ENCODE measurements at places on chromosomes 4 and X.

- DNase-seq: no peak
Observed at GRCh38 chr4:177494791-177495190, 52.6 kb upstream of the AGA start.

GRCh38 chr4:53582194-53582593, 9.1 kb downstream of the LNX1 start:
- DNase-seq: no peak

DNA sequence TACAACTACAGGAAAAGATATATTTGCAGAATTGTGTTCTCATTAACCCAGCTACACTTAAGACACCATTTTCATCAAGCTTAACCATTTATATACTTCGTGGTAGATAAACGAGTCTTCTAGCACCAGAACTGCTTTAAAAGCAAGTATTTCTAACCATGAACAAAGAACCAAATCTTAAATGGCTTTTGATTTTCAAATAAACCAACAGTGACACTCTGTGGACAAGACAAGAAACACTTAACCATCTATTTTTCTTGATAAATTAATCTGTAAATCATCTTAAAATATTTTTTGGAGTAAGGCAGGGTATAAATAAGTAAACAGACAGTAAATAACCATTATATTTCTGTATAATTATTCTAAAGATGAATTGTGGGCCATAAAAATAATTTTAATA, 10.2 kb downstream of the BEND2 start:
- DNase-seq: no peak

DNA sequence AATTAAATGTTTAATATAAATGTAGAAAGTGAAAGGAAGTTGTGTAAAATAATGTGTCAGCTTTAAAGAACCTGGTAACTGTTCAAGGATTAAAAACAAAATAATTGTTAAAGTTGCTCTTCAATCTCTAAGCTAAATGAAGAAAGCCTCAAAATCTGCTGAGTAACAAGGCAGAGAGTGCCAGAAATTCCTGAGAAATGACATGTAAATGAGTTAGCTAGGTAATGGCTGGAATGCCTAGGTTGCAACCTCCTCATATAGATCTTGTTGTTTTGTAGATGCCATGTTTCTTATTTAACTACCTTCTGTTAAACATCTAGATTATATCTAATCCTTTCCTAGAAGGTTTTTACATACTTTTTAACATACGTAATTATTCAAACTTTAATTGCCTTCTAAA, 763.6 kb upstream of the AGA start:
- peak; percentile 60 for DNase-seq

DNA sequence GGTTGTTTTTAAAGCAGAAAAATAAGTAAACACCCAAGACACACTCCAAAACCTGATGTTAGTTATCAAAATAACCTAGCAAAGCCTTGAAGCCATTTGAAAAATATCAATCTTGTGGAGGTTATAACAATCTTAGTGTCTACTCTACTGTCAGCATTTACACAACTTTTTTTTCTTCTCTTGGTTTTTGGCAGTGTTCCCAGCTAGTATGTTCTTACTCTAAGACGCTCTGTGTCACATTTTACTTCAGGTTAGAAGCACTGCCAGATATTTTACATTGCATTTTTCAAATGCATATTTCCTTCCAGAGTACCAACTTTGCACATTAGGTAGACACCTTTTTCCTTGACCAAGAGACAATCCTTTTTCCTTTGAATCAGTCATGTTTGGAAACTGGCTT, 114.0 kb upstream of the INPP4B start:
- DNase-seq: no peak

GRCh38 chr4:27148211-27148895, 287.7 kb downstream of the STIM2 start:
- no peak for DNase-seq

DNA sequence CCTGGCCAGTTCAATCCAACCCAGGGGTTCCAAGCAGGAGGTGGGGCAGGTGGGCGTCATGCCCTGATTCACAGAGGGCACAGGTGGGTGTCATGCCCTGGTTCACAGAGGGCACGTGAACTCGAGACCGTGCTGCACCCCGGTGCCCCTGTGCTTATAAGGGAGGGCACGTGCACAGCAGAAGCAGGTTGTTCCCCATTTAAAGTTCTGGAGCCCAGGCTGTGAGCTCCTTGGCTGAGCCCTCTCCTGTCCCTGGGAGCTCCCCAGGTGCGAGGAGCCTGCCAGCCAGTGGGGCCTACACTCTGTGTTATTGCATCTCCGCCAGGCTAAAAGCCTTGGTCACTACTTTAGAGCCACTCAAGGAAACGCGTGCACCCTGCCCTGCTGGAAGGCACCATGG, 3.2 kb upstream of the CPZ start:
- no peak for DNase-seq

DNA sequence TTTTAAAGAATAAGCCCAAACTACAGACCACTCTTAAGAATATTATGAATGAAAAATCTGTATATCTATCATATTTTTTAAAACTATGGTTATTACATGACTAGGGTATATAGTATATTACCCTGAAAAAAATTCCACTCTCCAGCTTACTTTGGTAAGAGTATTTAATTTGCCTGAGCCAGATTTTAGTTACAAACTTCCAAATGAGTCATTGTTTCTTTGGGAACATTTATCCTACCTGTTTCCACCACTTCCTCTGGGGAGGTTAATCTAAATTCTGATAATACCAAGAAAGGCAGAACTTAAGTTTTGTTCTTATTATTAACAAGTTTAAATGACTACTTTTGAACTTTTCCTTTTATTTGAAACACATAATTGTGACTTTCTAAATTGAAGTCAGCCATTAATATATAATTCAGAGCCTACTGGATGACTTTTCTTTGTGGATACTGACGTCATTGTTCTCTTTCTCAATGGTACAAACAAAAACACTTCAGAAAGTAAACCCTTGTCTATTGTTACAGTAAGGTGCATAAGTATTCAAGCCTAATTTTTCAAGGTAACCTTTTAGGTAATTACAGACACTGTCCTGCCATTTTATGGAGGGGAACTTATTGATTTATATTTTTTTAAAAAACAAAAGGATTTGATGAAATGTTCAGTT, 135.6 kb upstream of the TLL1 start:
- no peak for DNase-seq

DNA sequence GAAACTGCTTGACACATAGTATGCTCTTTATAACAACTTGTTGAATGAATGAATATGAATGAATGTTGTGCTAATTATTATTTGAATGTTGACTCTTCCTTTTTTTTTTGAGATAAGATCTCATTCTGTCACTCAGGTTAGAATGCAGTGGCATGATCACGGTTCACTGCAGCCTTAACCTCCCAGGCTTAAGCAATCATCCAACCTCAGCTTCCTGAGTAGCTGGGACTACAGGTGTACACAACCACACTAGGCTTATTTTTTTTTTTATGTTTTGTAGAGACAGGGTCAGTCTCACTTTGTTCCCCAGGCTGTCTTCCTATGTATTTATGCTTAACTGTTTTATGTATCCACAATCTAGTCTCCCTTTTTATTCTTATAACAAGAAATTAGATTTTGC, 114.7 kb upstream of the WDFY3 start:
- DNase-seq: peak; percentile 3

- peak; percentile 72 for DNase-seq
Observed at GRCh38 chr4:52982255-52982945, 120.3 kb downstream of the RASL11B start.

DNA sequence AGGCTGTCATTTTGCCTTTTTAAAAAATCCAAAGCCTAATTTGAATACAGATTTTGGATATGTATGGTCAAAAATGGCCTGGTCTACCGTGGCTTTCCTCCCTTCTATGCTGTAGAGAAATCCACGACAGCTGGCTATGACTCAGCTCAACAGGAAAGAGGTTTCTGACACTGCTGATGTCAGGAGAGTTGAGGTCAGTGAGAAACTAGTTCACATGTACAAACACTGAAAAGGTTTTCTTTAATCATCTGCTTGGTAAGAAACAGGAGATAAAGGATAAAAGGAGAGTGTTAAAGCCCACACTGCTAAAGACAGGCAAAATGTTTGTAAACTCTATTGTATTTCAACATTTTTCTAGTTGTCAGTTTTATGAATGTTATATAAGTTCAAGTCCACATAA, 113.9 kb downstream of the NYX start:
- DNase-seq: peak; percentile 53

- no peak for DNase-seq
Observed at GRCh38 chr4:133178956-133179355, 29.9 kb downstream of the PCDH10 start.

GRCh38 chr4:151522866-151523519, 114.0 kb downstream of the FHIP1A start:
- no peak for DNase-seq

- DNase-seq: no peak
Observed at GRCh38 chrX:42384956-42385355, 393.0 kb downstream of the PPP1R2C start.

DNA sequence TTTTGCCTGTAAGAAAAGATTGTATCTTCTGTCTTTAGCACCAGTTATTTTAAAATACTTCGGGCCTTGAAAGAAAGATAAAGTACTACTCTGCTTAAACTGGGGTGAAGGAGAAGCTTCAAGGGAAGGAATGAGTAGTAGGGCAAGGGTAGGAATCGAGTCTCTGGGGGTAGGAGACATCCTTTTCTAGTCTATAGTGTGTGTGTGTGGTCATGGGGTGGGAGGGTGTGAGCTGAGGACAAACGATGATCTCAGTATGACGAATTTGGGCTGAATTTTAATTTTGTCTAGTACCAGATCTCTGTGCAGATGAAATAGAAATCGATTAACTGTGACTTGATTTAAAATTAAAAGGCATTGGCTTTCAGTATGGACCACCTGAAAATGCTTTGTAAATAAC, 3.3 kb upstream of the MYOZ2 start:
- DNase-seq: no peak

- DNase-seq: peak; percentile 52
Observed at GRCh38 chr4:105715692-105716278, 7.2 kb downstream of the GSTCD start.

DNA sequence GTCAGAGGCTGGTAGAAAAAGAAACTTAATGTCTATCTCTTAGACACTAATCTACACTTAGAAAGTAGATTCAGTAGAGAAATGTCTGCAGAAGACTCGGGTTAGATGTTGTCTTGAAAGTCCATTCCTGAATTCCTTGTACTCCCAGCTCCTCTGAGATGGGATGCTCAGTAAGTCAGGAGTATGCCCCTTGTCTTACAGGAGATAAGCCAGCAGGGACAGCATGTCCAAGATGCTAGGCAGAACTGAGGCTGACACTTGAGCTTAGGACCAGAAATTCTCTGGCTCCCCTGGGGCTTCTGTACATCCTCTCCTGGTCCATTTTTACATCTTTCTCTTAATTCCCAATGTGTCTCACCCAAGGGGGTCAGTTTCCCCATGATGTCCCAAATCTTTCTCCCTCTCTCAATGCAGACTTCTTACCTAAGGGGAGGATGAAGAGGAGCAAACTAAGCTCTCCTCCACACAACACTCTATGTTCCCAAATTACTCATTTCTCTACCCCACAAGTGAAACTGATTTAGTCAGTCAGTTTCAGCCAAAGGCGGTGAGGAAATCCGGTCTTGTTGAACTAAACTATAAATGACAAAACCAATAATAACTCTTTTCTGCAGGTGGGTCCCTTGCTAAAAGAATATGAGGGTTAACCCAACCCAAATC, 558.2 kb upstream of the DIPK2B start:
- DNase-seq: no peak

- no peak for DNase-seq
Observed at GRCh38 chr4:113825272-113825671, 63.7 kb upstream of the CAMK2D start.

DNA sequence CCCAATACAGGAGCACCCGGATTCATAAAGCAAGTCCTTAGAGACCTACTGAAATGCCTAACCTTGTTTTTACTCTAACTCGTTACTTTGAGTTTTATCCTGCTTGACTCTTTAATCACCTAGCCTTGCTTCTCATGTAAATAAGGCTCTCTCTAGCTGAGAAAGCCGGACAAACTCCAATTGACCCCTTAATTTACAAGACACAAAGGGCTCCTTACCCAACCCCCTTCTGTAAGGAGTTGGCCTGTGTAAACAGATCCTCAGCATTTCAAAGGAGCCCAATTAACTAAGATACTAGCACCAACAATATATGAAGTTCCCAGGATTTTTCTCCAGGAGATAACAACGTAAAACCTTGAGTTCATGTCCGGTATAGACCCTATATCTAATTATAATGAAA, 61.7 kb downstream of the CT47B1 start:
- no peak for DNase-seq

- DNase-seq: no peak
Observed at GRCh38 chr4:22986881-22987280, 294.1 kb downstream of the GBA3 start.

- DNase-seq: no peak
Observed at GRCh38 chr4:92599044-92599443, 295.3 kb downstream of the GRID2 start.

All from kidney glomerular epithelial cell (primary cell).